NCI-H774 (cell line): ENCODE measurements at places on chromosomes 3 and 15.

DNA sequence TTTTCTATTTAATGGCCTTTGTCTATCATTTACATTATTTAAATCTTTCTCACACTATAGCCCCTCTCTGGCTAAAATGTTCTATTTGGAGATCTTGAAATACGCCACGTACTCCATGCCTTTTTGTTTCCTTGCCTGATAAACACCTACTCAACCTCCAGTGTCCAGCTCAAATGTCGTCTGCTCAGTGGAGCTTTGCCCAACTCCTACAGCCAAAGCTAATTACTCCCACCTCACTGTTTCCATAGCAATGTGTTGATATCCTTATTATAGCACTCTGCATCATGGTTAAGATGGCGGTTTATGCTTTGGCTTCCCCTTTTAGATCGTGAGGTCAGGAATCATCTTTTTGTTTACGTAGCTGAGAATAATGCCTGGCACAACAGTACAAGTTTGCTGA lies 55.9 kb downstream of the NGLY1 start:
- DNase-seq: no peak

- DNase-seq: no peak
Measured at GRCh38 chr15:78538358-78538757, 1.9 kb upstream of the PSMA4 start.

- DNase-seq: no peak
Measured at GRCh38 chr3:110344487-110344886, 727.1 kb upstream of the NECTIN3 start.

- DNase-seq: peak; percentile 69
Measured at GRCh38 chr15:74433592-74434262, at the start of gene SEMA7A. TSS of gene SEMA7A (minus strand) at chr15:74433958. CDS start at chr15:74433918, 40 bp downstream.

DNA sequence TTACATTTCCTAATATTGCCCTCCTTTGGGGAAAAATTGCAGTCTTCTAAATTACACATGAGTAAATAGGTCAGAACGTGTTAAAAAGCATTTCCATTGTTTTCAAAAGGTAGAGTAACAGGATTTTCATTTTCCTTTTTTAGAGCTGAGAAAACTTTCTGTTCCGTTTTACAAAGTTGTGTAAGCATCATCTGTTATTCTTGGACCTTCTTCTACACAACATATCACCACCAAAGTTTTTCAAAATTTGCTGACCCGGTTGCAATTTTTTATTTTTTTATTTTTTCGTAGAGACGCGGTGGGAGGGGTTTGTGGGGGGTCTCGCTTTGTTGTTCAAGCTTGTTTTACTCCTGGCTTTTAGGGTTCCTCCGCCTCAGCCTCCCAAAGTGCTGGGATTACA lies 1.1 kb downstream of the CCDC39 start:
- DNase-seq: no peak

DNA sequence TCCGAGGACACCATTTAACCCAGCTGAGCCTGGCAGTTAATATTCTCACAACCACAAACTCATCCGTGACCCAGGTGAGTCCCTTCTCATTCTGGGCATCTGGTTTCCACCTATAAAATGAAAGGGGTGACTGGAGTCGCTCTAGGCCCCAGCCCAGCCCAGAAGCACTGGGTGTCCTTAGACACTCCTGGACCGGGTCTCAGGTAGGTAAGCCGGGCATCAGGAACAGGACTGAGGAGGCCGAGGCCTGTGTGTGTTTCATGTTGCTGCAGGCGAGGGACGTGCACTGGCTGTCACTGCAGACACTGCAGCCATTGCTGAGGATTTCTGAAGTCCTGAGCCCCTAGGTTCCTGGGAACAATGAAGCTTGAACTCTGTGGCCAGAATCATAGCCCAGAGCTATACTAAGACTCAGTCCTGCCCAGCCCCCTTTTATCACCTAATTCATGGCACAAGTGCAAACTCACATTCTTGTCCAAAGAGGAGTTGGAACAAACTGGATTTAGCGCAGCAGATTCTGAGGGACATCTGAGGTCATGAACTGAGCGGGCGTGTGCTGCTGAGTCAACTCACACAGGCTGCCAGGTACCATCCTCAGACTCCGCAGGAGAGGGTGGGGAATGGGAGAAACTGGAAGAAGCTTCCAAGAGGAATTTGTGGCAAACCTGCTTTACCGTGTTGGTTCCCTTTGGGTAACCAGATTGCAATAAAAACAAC lies 184.9 kb downstream of the FAM43A start:
- no peak for DNase-seq

DNA sequence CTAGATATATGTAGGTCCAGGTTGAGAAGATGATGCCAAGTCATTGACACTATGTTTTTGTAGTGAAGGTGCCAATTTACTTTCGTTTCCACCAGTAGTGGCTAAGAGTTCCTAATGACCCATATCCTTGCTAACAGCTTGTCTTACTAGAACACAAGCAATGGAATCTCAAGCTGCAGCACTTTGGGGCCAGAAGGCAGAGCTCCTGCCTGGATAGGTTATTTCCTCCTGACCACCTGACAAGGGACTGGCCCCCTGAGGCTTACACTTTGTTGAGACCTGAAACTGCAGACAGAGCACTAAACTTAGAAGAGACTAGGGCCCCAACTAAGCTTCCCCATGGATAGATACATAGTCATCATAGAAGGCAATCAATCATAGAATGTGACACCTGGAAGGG lies 11.7 kb downstream of the ONECUT1 start:
- no peak for DNase-seq

DNA sequence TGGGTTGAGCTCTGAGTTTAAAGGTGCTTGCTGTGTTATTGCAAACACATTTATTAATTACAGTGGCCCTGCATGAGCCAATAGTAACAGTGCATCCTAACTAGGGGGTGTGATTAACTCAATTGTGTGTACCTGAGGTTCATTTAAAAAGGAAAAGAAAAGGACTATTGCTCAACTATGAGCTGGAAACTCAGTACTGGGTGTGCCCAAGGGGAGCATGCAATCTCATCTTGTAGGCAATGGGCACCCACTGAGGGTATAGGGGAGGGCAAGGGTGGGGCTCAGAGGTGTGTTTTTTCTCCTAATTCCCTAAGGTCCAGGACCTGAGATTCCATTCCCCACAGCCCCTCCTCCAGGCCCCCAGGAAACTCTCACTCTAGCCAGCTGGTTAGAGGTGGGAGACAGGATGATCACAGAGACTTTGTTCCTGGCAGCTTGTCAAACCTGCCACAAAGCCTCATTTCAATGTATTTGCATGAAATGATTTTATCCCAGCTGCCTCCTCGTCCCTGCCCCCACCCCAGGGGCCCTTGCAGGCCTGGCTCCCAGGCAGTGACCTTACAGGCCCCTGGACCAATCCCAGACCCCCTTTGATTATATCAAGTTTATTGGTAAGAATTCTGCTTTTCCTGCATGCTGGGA lies 220.7 kb downstream of the TBC1D2B start:
- no peak for DNase-seq

- no peak for DNase-seq
Measured at GRCh38 chr3:120299403-120299802, 14.4 kb upstream of the GPR156 start.

- DNase-seq: peak; percentile 20
Measured at GRCh38 chr3:119579366-119580066, at the start of gene ADPRH. TSS of gene ADPRH (plus strand) at chr3:119579492. CDS start at chr3:119582170, 2,678 bp downstream.

DNA sequence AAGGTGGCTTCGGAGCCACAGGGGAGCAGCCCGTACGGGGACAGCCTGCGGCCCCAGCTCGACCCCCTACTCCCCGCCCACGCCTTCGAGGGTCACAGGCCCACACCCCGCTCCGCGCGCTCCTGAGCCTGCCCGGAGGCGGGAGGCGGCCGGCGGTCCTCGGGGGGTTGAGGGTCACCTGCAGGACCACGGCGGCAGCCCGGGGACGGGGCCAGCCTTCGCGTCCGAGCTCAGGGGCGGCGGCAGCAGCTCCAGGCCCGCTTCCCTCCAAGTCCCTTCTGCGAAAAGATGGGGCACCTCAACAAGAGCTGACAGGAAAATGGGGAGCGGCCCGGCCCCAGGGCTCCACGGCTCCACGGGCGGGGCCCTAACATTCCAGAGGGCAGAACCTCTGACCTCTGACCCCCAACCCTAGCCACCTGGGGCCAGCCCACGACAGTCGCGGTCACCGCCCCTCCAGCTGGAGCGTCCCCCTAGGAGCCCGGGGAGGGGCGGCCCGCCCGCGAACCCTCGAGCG lies 428 bp downstream of the LYSMD4 start:
- DNase-seq: no peak

DNA sequence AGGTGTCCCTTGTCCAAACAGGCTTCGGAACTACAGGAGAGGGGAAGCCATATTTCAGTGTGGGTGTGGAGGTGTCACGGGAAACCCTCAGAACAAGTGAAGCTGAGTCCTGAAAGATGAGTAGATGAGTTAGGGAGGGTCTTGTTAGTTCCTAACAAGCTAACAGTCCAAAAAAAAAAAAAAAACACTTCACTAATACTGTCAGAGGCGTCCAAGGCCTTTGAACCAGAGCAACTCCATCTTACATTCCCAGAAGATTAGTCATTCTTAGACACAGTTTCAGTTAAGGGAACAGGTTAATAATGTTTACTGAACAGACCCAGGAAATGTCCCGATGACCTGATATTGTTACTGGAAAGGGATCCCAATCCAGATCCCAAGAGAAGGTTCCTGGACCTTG lies 7.0 kb upstream of the ATP8B4 start:
- DNase-seq: no peak

DNA sequence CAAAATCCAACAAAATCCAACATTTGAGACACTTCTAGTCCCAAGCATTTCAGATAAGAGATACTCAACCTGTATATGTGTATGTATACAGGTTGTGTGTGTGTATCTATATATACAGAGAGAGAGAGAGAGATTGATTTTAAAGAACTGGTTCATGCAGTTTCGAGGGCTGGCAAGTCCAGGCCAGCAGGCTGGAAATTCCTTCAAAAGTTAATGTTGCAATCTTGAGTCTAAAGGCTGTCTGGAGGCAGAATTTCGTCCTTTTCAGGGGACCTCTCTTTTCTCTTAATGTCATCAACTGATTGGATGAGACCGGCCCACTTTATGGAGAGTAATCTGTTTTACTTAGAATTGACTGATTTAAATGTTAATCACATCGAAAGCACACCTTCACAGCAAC lies 199.6 kb upstream of the IL12A start:
- DNase-seq: no peak

DNA sequence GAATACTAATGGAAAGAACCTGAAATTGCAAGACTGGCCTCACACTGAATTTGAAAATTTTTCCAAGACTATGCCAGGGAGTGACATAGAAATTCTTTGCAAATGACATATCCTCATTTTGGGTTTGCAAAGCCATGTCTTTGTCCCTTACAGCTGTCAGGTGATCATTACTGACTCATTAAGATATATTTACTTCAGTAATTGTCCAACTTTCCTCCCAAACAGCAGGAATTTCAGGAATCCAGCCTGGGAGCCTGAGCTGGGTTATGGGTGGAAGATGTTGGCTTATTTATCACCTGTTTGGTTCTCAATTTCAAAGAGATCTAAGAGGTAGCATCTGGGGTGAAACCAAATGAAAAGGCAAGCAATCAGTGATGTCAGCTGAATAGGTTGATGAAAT lies 111.6 kb upstream of the ACP3 start:
- no peak for DNase-seq

GRCh38 chr3:14318646-14319045 lies 83.8 kb upstream of the SLC6A6 start:
- no peak for DNase-seq

GRCh38 chr15:84981711-84982300 lies at the start of gene PDE8A:
TSS of gene PDE8A (plus strand) at chr15:84981856. CDS start at chr15:84982163, 307 bp downstream.
- peak; percentile 41 for DNase-seq

DNA sequence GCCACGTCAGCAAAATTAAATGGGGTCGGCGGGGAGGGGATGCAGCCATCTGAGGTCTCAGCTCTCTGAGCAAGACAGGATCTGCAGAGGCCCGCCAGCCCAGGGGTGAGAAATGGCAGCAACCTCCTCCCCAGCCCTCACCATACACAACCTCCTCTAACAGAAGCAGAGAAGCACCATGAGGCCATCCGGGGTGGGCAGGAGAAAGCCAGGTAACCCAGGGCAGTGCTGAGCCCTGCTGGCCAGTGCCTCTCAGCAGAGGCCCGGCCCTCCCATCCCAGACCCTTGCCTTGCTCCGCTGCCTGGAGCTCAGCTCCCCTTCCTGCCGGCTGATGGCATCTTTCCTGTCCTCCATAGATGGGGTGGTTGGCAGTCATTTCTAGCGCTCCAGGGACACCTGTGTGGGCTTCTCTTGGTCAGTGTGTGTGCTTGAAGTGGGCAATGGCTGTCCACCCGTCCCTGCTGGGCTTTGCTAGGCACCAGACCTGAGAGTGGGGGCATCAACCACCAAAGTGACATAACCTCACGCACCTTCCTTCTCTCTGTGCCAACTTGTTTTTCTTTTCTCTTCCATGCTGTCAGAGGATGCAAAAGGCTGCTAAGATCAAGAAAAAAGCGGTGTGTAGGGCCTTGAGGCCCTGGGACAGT lies 175.8 kb downstream of the NSMCE3 start:
- no peak for DNase-seq

- no peak for DNase-seq
Measured at GRCh38 chr15:87487484-87487883, 769.1 kb downstream of the NTRK3 start.

GRCh38 chr15:95468820-95469219 lies 861.7 kb upstream of the NR2F2 start:
- no peak for DNase-seq

- no peak for DNase-seq
Measured at GRCh38 chr3:36319680-36320079, 60.6 kb upstream of the STAC start.

GRCh38 chr3:11820531-11821041 lies 26.1 kb downstream of the TAMM41 start:
- DNase-seq: no peak

- DNase-seq: no peak
Measured at GRCh38 chr3:166223120-166223519, 385.9 kb upstream of the BCHE start.

GRCh38 chr15:70643783-70644125 lies 119.6 kb downstream of the UACA start:
- DNase-seq: no peak

GRCh38 chr3:194462936-194463335 lies 23.9 kb downstream of the ATP13A3 start:
- no peak for DNase-seq

- DNase-seq: peak; percentile 12
Measured at GRCh38 chr3:151210676-151211381, 7.8 kb upstream of the GPR171 start.

GRCh38 chr3:168249550-168250414 lies 154.1 kb upstream of the GOLIM4 start:
- DNase-seq: peak; percentile 87

DNA sequence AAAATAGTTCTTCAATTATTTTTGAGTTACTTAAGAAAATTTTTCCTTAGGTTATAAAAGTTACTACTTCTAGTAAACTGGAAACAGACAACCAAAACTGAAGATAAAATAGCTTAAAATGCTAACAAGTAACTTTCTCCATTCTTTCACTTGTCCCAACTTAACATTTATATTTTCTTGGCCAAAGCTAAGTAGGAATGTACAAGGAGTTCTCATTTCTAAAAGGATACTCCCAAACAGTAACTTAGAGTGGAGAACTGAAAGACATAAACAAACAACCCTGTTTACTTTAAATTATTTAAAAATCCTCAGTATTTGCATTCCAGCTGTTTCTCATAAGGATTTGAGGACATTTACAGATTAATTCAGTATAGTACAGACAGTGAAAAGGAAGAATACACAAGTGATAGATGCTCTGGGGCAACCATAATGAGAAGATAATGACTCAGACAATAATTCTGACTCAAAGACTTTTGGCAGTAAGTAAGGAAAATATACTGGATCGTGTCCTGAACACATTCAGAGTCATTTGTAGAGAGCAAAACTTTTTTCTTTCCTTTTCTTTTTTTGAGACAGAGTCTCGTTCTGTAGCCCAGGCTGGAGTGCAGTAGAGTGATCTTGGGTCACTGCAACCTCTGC lies 29.2 kb upstream of the ANXA2 start:
- DNase-seq: no peak
